Stimulated activated CD8-positive, alpha-beta memory T cell treated with anti-CD3 and anti-CD28 coated beads, Interleukin-15, amount 100 ng/mL, for 24 hours (primary cell): ENCODE measurements at places on chromosomes 7 and 10.

DNA sequence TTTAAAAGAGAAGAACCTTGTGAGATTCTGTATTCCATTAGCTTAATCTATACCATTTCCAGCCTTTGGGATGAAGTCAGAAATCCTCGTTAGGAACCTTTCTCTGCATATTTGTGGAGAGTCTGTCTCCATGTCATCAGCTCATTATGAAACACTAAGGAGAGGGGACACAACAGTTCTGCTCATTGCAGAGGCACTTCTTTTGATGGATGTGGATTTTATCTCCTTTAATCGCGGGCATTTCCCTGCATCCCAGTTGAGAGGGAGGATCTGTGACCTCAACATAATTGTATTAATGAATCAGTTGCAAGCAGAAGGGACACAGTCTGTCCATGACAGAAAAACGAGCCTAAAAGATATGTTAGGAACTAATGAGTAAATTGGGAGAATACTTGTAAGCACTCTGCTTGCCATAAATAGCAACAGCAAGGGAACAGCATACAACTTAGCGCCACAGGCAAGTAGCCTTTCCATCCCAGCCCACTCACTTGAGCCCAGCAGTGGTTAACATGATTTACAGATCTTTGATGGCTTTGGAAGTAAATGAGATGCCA, 37.9 kb downstream of the SORCS1 start:
- DNase-seq: no peak

DNA sequence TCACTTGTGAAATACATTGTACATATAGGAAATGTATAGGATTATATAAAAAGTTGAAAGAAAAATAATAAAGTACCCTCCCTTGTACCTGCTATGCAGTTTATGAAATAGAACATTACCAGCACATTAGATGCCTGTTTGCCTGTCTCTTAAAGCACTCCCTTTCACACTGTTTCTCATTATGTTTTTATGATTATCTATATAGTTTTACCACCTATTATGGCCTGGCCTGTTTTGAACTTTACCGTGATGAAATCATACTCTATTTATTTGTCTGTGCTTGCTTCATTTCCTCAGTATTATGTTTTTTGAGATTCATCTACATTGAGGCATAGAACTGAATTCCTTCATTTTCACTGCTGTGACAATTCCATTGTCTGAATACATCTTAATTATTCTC, 41.1 kb downstream of the DGKB start:
- no peak for DNase-seq

- no peak for DNase-seq
These were observed 21.5 kb downstream of the WASL start for GRCh38 chr7:123727071-123727837.

DNA sequence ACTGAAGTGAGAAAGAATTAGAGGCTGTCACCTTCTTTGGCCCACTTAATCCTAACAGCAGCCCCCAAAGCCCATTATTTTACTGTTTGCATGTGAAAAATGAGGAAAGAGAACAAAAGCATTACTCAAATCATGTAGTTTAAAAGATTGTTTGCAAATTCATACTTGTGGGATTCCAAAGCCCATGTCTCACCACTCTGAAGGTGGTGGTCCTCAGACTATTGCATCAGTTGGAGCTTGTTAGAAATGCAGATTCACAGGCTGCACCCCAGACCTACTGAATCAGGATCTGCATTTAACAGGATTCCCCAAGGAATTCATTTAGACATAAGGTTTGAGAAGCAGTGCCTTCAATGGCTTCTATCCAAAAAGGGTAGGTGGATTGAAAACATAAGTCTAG, 93.7 kb upstream of the PDE1C start:
- no peak for DNase-seq

GRCh38 chr7:151642746-151643145, 123.1 kb upstream of the RHEB start:
- DNase-seq: no peak

DNA sequence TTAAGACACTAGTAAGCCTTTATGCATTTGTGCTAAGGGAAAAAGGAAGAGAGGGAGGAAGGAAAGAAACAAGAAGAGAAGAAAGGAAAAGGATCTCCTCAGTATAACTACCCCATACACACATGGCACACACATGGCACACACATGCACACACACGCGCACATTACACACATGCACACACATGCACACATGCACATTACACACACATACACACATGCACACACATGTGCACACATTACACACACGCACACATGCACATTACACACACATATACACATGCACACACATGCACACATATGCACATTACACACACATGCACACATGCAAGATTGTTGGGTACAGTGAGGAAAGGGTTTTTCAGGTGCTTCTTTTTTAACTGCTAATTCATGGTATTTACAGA, 311.2 kb downstream of the SKIDA1 start:
- DNase-seq: no peak

DNA sequence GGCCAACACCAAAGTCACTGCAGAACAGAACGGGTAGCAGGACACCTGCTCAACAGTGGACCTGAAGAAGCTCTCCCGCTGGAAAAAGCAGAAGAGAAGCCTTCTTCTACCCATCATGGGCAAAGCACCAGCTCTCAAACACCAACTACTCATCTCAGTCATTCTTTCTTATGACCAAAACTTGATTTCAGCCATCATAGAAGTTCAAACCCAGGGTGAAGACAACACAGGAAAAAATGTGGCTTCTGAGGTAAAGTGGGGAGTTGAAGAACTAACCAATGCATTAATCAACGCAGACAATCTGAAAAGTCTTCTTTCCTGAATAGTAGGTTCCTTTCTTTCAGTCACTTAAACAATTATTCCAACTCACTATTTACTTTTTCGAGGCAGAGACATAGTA, 83.3 kb downstream of the ELMO1 start:
- DNase-seq: no peak

DNA sequence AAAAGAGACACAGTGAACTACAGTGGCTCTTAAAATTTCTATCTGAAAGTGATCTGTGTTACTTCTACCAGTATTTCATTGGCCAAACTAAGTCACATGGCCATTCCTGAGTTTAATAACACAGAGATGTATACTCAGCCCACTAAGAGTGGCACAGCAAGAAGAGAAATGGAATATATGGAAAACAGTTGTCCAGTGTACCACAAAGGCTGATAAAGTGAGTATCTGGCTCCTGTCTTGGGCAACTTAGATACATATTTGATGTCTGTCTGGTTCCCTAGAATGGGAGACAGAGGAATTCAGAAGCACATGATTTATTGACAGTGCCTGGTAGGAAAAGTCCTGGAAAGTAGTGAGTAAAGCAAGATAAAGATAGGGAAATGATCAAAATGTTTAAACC, 10.1 kb upstream of the PON1 start:
- no peak for DNase-seq

DNA sequence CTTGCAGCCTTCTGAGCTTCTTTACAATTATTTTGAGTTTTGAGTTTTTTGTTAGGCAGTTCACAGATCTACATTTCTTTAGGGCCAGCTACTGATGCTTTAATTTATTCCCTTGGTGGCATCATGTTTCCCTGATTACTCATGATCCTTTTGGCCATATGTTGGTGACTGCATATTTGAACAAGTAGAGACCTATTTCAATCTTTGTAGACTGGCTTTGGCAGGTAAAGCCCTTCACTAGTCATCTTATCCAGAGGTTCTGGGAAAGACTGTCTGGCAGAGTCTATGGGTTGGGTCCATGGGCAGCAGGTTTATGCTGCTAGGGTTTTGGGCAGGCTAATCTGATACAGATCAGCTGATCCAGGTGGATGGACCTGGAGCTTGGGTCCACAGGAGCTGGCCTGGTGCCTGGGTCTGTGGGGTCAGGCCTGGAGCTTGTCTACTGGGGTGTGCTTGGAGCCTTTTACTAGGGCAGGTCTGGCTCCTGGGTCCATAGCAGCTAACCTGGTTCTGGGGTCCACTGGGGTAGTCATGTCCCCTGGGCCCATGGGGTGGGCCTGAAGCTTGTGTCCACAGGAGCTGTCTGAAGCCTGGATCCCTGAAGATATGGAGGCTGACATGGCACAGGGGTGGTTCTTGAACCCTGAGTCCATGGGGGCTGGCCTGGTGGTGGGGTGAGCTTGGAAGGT, 72.7 kb downstream of the GPR85 start:
- DNase-seq: no peak

DNA sequence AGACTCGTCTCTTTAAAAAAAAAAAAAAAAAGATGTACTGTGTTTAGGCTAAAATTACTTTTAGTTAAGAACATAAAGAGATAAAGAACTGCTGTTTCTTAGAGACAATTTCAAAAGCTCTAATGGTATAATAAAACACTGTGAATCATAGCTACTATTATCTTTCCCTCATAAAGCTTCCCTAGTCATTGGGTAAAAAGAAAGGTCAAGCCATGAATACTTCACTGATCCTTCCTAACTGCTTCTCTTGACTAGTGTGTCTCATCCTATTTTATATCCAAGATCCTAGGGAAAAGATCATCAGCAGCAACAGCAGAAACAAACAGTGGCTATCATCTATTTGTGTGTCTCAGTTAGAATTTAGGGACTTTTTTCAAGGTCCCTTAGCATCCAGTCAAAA, 10.5 kb downstream of the YME1L1 start:
- DNase-seq: no peak

DNA sequence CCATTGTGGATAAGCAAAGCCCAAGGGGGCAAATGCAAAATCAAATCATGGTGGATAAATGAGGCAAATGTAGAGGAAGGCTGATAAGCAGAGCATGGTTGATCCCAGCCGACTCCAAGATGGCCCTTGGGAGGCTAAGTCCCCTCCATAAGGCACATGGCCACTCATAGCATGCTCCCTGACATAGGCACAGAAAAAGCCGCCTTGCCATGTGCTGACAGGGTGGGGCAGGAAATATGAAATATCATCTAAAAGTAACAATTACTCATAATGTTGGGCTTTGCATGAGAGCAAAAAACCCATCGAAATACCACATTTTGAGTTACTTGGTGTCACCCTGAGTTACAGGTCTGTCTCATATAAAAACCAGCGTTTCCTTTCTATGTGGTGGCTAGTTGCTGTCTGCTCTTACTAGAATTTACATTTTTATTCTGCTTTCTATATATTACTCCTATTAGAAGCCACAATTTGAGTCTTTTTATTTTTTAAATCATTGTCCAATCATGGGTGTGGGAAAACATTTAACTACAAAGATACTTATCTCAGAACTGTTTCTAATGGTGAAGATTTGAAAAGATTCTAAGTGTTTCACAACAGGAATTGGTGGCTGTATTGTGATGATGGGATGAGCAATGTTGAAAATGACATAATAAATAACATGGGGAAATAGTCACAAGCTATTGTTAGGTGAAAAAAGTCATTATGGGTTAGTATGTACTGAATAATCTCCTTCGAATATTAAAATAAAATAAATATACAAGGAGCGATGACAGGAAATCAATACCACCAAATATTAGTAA, 102.7 kb downstream of the CUBN start:
- DNase-seq: no peak

GRCh38 chr7:37635346-37635745, 48.2 kb upstream of the GPR141 start:
- DNase-seq: no peak

- DNase-seq: no peak
These were observed 7.8 kb upstream of the ZNF853 start for GRCh38 chr7:6607651-6608051.

- DNase-seq: no peak
These were observed 29.9 kb upstream of the PDCD4 start for GRCh38 chr10:110841767-110842267.

DNA sequence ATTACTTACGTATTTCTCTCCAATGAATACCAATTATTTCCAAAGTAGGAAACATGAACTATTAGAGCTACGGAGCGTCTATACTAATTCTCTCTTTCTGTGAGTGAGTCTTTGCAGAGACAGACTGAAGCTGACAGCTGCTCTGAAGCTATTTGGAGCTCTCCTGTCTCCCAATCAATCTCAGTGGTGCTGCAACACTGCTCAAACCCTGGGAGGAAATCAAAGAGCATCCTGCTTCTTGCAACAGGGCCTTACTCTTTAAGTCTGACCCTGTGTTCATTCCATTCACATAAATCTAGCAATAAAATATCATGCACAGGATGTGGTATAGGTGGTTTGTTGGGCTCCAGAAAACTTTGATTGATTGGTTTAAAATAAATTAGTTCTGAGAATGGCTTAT, 685.7 kb upstream of the IGFBP3 start:
- DNase-seq: no peak

DNA sequence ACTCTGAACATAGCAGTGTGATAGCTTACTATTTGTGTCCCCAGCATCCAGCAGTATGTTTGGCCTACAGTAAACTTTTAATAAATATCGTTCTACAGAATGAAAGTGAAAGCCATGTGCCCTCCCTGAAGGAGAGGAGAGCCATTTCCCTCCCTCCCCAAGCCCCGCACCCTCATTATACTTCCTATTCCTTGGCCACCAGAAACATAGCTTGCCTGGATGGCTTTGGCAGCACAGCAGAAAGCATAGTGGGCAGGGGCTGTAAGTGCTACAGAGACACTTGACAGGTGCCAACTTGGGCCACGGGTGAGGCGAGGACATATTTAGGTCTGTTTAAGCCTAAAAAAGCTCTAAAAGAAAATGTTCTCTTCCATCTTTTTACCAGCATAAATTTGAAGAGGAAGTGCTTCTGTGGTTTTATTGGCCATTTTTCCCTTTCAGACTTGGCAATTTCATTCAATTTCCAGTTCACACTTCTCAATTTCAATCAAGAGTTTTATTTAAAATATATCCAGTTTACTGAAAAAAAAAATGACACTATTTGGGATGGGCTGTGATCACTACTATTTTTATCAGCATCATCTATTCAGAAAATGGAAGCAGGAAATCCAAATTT, 12.7 kb downstream of the HHEX start:
- DNase-seq: no peak
